Anterior cingulate cortex (tissue), 58 donors: ENCODE measurements at places on chromosomes 11 and 22.

DNA sequence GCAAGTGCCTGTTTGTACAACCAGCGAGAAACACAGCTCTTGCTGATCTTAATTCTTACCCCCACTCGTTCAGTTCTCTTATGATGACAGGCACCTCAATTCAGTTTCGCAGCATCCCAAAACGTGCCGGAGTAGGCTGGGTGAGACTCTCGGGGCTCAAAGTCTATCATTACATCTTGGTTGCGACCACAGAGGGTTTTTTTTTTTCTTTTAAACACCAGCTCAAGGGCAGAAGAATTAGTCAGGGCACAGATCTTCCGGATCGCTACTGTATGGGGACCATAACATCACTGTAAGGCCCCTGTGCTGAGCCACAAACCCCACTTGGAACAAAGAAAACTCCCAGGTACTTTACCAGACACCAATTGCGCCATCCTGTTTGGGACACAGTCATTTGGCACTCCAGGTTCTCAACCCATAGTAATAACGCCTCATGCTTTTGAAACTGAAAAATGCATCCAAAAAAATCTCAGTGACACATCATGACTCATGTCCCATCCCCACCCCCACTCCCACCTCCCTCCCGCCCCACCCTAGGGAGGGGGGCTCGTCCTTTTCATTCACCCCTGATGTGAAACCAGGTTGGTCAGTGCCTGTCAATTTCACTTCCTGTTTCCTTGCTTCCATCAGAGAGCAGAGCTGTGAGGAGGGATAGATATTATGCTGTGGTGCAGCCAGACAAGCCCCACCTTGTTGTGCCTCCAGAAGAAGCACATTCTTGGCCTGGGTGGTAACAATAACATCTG lies 41.0 kb upstream of the CD5 start:
- DNase-seq = no peak

DNA sequence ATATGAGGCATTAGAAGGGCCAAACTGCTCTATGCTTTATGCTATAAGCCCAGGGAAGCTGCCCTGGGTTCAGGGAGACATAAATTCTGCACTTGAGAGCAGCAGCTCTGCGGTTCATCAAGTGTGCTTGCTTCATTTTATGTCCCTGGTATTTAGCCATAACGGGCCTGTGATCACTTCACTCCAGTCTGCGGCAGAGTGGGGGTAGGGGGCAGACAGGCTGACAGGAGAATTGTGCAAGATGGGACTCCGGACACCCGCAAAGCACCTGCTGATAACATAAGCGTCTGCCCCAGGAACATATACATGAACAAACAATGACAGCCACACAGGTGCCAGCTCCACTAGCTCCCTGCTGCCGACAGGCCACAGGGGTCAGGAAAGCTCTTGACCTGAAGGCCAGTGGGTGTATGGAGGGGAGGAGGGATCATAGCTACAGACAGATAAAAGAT lies 56.1 kb downstream of the SMCO4 start:
- no peak for DNase-seq

- no peak for DNase-seq
Observed at GRCh38 chr11:73295241-73295995, 12.7 kb upstream of the ARHGEF17 start.

DNA sequence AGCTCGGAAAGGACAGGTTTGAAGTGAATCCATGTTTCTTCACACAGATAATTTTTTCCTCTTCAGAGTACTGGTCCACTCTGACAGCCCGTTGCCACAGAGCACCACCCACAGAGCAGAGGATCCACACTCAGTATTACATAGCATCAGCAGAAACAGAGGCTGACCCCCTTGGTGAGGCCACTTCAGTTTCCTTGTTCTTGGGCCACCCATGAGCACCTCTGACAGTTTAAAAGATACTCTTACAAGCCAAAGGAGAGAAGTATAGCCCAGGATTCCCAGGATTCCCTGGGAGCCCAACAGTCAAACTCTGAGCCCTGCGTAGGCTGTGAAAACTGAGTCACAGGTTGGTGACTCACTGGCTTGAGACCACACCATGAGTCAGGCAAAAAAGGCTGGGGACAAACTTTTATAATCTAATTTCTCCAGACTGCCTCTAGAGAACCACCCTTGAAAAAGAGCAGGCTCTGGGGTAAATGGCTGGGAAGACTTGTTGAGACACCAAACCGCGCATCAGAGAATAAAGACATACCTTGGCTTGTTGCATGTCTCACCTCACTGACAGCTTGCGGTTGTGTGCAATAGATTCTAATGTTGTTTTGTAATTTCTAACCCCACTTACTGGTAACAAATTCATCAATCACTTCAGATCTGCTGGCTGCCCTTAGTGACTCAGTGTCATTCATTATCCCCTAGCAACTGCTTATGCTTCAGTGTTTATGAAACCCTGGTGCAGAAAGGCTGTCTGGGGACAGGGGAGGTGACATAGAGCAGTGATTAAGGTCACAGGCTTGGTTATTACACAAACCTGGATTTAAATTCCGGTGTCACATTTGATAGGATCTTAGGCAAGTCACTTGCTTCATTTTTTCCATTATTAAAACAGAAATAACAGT lies 56.9 kb upstream of the PRSS23 start:
- no peak for DNase-seq

GRCh38 chr11:75195167-75195962 lies 44.5 kb downstream of the SLCO2B1 start:
- DNase-seq = no peak

- DNase-seq = peak; percentile 94
Observed at GRCh38 chr11:125451400-125452124, 44.5 kb downstream of the FEZ1 start.

- peak; percentile 37 for DNase-seq
Observed at GRCh38 chr11:67118181-67118766, 789 bp upstream of the KDM2A start.

DNA sequence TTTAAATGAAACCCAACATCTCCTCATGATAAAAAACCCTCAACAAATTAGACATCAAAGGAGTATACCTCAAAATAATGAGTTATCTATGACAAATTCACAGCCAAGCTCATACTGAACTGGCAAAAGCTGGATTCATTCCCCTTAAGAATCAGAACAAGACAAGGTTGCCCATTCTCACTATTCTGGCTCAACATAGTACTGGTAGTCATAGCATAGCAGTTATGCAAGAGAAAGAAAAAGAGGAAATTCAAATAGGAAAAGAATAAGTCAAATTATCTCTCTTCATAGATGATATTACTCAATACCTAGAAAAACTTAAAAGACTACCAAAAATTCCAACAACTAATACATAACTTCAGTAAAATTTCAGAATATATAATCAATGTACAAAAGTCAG lies 29.4 kb upstream of the XKR3 start:
- DNase-seq = no peak

DNA sequence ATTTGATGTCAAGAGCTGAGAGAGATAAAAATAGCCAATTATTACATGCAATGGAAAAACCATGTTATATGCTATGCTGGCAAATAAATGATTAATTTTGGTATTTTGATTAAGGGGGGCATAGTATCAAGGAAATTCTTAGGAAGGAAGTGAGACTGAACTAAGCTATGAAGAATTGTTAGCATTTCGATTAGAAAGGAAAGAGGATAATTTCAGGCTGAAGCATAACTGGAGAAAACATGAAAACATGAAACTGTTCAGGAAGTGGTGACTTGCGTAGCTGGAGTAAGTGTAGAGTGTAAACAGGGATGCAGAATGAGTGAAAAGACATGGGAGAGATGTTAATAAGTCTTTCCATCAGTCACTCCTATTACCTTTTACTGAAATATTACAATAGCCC lies 6.4 kb downstream of the ACRV1 start:
- no peak for DNase-seq

DNA sequence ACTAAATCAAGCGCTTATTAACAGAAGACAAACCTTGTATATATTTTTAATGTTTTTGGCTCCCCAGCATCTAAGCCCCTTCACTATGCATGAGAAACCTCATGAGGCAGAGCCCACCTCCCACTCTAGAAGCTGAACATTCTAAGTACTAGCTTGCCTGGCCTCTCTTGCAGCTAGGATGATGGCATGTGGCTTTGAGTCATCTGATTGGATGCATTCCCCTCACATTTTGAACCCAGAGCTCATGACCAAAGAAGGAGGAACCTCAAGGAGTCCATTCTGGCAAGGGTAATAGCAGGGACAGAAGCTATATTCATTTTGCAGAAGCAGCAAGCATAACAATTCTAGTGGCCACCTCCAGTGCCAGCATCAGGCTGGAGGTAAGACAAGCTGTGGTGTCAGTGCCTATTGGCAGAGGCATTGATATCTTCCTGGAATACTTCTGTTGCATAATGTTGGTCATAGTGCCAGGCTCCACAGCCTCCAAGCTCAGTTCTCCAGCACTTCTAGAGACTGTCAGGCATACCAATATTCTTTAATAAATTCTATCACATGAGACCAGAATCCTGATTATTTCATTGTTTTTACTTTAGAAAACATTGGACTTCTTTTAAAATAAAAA lies 14.2 kb upstream of the ZC3H12C start:
- DNase-seq = no peak

- DNase-seq = no peak
Observed at GRCh38 chr11:118374729-118375128, 15.3 kb downstream of the UBE4A start.

DNA sequence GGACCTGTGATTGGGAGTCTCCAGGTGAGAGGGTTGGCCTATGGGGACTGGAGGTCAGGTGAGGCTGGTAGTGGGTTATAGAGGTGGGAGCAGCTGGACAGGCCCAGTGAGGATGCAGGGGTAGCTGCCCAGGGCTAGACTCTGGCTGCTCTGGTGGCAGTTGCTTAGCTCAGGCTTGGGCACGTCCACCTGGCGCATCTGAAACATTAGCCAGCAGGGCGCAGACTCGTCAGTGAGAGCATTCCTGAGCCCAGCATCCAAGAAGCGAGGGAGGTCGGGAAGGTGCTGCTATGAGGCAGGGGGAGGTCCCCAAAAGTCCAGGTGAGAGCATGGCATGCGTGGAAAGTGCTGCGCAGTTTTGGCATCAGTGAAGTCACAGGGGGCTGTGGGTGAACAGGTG lies 3.5 kb upstream of the GGT1 start:
- DNase-seq = no peak

- no peak for DNase-seq
Observed at GRCh38 chr11:30666817-30667216, 80.7 kb upstream of the MPPED2 start.

DNA sequence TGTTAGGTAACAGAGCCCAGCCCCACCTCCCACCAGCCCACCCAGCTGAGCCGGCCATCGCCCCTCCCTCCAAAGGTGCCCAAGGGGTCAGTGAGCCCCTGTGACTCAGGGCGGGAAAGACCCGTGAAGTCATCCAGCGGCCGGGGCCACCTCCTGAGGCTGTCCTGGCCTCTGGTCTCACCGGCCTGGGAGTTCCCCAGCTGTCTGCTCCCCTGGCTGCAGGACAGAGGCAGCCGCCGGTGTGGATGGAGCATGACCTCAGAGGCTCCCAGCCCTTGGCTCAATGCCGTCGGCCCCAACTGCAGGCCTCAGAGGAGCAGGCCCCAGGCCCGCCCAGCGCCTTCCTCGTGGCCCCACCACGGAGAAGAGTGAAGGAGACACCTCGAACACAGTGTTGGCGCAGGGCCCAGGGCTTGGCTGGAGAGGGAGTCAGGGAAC lies 28.7 kb downstream of the RPL3 start:
- no peak for DNase-seq

DNA sequence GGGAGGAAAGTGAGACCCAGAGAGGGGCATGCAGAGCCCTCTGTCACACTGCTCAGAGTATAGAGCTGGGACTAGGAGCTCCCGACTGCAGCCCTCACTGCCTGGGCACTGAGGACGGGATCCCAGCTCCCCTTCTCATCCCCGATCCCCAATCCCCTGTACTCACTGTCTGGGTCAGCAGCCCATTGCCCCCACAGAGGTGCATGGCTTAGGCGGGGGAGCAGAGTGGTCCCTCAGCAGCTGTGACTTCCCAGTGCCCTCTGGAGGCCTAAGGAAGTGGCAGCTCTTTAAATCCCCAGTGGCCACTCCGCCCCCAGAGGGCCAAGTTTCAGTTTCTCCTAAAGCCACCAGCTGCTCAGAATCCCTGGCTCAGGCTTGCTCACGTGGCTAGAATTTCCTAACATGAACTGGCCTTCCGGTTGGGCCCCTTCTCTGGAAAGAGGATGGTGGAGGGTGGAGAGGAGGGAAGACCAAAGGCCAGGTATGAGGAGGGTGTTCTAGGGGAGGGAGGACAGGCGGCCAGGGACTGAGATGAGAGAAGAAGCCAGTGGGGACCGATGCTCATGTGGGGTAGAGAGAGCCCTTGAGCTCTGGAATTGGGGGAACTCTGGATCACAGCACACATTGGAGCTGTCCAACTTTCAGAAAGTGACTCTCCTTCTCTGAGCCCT lies at the start of gene BATF2:
Gene BATF2, minus strand, starts transcription at position 262 of the 671 bp plus-strand sequence. Its CDS starts 57 bp downstream, at position 205.
- DNase-seq = peak; percentile 45

DNA sequence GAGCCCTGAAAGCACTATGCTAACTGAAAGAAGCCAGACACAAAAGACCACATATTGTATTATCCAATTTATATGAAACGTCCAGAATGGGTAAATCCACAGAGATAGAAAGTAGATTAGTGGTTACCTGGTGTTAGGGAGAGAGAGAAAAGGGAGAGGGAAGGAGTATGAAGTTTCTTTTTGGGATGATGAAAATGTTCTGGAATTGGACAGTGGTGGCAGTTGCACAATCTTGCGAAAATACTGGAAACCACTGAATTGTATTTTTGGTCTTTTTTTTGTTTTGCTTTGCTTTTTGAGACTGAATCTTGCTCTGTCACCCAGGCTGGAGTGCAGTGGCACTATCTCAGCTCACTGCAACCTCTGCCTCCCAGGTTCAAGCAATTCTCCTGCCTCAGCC lies 63.5 kb downstream of the MRTFA start:
- DNase-seq = no peak

DNA sequence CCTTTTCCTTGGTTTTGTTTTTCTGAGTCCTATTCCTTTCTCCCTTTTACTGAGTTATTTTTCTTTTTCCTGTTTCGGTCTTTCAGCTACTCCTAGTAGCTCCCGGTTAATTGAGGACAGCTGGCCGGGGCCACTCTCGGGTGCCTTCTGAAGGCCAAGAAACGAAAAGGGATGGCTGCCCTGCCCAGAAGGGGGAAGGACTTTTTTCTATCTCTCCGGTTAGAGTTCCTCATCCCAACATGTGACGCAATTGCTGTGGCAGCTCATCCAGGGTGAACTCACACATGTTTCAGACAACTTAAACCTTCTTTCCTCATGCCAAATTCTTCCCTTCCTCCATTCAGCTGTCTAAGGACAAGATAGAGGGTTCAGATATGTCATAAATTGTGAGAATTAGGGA lies 83.6 kb downstream of the PIWIL4 start:
- no peak for DNase-seq

DNA sequence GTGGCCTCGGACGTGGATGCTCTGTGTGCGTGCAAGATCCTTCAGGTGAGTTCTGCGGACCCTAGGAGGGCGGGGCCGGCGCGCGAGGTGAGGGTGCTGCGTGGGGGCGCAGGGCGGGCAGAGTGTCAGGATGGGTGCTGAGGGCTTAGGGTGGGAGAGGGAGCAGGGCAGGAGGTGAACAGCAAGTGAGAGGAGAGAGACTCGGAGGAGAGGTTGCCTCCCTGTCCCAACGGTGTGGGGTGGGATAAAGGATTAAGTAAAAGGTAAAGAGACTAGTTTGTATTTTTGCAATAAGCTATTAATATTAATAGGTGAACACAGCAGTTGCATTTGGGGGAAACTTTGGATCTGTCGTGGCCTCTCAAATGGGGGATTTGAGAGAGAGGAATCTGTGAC lies 451 bp downstream of the CDC45 start:
- no peak for DNase-seq

GRCh38 chr22:18057568-18058209 lies 20.1 kb upstream of the PEX26 start:
- DNase-seq = peak; percentile 49
